Stimulated activated CD4-positive, alpha-beta T cell treated with anti-CD3 and anti-CD28 coated beads, Interleukin-1b, Interleukin-23, amount 100 ng/mL, for 48 hours (primary cell): ENCODE measurements at places on chromosomes 3 and 15.

GRCh38 chr3:57972531-57973111 lies 35.6 kb upstream of the FLNB start:
- no peak for DNase-seq

GRCh38 chr3:117567906-117568305 lies 858.3 kb downstream of the TUSC7 start:
- no peak for DNase-seq

GRCh38 chr3:33417066-33417673 lies 23.0 kb downstream of the UBP1 start:
- DNase-seq = peak; percentile 30

DNA sequence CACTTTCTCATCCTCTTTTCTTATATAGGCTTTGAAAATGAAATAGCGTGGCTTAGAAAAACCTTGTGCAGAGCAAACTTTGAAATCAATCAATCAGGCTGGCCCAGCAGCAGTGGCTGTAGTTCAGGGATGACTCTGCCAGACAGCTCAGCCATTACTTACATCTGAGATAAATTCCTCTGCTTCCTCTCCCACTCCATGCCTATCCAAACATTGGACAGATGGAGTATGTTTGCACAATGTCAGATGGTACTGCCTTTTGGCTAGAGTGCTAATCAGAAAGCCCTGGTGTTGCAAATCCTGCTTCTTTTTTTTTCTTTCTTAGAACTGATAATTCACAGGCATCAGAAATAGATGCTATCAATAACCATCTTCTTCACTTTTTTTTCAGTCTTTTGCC lies 1065.1 kb downstream of the AGBL1 start:
- DNase-seq = no peak

GRCh38 chr3:155815030-155815545 lies 9.0 kb upstream of the C3orf33 start:
- DNase-seq = no peak

DNA sequence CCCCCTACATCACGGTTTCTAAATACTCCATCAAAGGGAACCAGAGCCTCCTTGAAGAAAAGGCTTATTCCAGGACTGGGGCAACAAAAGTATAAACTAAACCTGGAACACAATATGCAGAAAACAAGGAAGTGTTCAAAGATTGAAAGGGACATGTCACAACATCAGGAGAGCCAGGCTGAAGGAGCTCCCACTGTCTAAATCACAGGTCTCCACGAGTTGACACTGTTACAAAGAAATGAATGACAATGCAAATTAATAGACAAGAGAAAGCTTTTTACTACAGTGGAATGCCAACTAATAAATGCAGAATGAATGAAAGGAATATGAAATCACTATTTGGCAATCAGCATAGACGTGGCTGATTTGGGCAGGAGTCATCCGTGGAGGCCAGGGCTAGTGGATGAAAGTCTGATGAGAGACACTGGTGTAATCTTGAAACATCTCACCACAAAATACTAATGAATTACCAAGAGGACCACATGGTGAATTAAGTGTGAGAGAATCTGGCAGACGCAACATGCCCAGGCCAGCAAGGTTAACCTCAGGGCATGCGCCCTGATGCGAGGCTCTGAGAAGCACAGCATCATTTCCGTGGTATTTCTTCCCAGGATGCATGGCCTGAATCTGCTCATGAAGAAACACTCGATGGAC lies 123.8 kb upstream of the TJP1 start:
- no peak for DNase-seq
